ENCODE measurements at places on chromosomes 1 and 21.
A peak's percentile ranks its signal among the peaks of the same experiment; 100 is the strongest.

DNA sequence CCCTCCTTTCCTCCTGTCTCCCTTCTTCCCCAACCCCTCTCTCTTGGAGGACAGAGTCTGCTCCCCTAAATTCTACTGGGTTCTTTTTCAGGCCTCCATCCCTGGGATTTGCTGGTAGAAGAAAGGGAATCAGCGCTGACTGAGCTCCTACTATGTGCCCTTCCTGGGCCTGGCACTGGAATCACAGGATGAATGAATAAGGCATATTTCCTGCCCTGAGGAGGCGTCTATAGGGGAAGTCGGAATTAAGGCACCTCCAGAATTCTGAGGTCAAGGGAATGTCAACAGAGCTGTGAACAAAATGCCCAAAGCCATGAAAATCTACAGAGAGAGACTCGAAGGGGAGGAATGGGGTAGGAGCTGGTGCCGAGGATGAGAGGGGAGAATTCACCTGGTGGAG is 17.4 kb upstream of the BTG2 start:
- DNase-seq = no peak

GRCh38 chr1:59732214-59732955 is 82.4 kb upstream of the HOOK1 start:
- no peak for DNase-seq

GRCh38 chr1:117660271-117660965 is 54.6 kb downstream of the TENT5C start:
- DNase-seq = no peak

DNA sequence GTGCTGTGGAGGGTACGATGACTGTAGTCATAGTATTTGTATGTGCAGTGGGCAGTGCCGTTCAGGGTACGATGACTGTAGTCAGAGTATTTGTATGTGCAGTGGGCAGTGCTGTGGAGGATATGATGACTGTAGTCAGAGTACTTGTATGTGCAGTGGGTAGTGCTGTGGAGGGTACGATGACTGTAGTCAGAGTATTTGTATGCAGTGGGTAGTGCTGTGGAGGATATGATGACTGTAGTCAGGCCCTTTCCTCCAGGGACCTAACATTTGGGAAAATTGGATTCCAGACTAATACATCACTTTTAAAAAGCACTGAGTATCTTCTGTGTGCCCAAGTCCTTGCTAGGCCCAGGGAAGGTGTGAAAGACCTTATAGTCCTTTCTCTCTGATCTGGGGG is 2.9 kb downstream of the ZNF672 start:
- peak; percentile 4 for DNase-seq

- DNase-seq = no peak
Observed at GRCh38 chr1:30253807-30254440, 469.5 kb downstream of the MATN1 start.

DNA sequence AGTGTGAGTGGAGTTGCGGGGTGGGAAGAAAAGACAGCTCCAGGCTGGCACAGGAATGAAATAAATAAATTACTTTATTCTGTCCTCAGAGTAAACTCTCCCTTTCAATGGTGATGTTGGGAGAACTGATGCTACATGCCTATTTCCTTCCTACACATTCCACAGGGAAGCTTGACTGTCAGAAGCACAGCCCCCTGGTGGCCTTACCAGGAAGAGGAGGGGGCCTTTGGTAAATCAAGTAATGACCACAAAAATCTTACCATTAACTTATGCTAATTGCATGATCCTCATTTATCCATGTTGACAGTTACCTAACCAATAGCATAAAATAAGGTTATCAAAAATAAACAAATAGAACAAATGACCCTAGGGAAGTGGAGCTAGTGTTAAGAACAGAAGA is 605.0 kb upstream of the PKN2 start:
- no peak for DNase-seq

GRCh38 chr21:38447611-38448010 is 50.7 kb downstream of the ERG start:
- DNase-seq = no peak

GRCh38 chr1:156113282-156113950 is 1.1 kb upstream of the LMNA start:
- DNase-seq = no peak

- DNase-seq = no peak
Observed at GRCh38 chr1:32724678-32725614, 22.4 kb upstream of the SYNC start.

GRCh38 chr1:20184997-20185833 is 681 bp upstream of the UBXN10 start:
- DNase-seq = peak; percentile 54

GRCh38 chr1:7366286-7366954 is 404.7 kb upstream of the VAMP3 start:
- DNase-seq = no peak

DNA sequence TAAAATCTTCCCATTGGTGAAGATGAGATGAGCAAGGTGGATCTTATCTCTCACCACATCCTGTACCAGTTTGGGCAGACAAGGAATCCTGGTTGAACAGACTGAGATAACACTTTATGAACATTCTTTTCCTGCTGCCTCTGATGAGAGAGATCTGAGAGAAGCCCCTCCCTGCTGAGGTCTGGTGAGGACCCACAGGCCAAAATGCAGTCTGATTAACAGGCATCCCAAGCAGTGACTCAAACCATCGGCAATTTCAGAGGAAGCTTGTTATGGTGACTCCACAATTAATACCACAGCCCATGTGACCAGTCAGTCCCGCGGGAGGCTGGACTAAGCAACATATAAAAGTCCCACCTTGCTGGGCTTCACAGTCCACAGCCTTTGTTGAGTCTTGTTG is at the start of gene PRR9:
Gene PRR9 (plus strand): TSS at position 373 of the 400 bp plus-strand sequence. CDS start 561 bp downstream, outside the sequence.
- no peak for DNase-seq

- DNase-seq = no peak
Observed at GRCh38 chr1:148161053-148161901, 9.2 kb upstream of the NBPF11 start.

Data from activated T-cell treated with anti-CD3 and anti-CD28 coated beads, Interleukin-2, amount 50 U/mL, for 1 hour (primary cell).